Mesendoderm (in vitro differentiated cells): ENCODE measurements at places on chromosomes 4 and X.

DNA sequence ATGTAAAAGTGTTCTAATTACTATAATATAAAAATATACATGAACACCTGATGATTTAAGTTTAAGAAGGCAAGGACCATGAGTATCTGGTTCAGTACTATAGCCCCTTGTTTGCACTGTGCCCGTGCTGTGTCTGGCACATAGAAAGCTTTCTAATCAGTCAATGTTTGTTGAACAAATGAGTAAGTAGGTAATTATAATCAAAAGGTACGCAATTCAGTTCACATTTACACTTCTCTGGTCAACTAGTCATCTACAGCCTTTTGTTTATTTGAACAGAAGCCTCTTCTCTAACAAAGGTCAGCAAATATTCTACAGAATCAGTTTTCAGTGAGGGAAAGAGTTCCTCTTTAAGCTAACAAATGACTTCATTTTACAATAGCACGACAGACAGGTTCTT, 523.3 kb downstream of the SMARCA1 start:
- DNase-seq, result no peak

GRCh38 chr4:89307446-89308160, at the start of gene GPRIN3:
TSS of gene GPRIN3 (minus strand) at chr4:89307800. CDS start at chr4:89250110, 57,690 bp downstream.
- DNase-seq, result peak; percentile 82

DNA sequence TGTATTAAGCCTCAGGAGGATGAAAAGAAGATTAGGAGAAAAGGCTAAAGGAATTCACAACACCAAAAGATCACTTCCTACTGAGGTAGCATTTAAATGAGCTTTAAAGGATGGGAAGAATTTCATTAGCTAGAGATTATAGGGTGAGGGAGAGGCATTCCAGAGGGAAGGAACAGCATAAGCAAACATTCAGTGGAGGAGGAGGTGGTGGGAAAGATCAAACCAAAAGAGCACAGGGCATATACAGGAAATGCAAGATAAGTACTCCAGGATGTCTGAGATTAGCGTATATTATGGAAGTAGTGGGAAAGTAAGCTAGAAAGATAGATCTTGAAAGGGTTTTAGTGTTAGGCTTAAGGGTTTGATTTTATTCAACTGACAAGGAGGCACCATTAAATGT, 84.8 kb downstream of the COL4A6 start:
- peak; percentile 81 for DNase-seq

DNA sequence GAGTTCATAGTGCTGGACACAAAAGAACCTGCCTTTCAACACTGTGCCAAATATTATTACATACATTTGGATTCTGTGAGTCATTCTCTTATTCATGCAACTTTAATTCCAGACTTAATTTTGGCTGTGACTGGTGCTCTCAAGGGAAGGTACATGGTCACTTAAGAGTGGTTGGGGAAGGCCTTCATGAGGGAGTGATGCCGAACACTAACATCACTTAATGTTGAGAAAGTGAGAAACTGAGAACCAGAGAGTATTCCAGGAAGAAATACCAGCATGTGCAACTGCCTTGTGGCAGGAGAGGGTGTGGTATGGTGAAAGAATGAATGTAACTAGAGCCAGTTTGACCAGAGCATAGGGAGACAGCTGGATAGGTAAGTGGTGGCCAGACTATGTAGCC, 41.5 kb upstream of the FHDC1 start:
- DNase-seq, result no peak

DNA sequence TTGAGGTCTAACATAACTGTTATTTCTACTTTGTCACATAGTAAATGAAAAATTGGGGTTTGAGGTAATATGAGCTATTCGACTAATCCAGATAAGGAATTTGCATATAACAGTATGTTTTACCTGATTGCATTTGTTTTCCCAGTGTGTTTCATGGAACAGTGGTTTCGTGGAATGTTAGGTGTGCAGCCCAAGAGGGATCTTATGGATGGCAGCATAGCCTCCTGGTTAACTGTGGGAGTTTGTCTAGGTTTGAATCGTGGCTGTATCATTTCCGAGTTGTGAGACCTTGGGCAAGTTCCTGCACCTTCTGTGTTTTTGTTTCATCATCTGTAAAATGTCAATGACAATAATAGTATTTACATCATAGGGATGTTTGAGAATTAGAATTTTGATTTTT, 7.9 kb downstream of the BMPR1B start:
- DNase-seq, result no peak

DNA sequence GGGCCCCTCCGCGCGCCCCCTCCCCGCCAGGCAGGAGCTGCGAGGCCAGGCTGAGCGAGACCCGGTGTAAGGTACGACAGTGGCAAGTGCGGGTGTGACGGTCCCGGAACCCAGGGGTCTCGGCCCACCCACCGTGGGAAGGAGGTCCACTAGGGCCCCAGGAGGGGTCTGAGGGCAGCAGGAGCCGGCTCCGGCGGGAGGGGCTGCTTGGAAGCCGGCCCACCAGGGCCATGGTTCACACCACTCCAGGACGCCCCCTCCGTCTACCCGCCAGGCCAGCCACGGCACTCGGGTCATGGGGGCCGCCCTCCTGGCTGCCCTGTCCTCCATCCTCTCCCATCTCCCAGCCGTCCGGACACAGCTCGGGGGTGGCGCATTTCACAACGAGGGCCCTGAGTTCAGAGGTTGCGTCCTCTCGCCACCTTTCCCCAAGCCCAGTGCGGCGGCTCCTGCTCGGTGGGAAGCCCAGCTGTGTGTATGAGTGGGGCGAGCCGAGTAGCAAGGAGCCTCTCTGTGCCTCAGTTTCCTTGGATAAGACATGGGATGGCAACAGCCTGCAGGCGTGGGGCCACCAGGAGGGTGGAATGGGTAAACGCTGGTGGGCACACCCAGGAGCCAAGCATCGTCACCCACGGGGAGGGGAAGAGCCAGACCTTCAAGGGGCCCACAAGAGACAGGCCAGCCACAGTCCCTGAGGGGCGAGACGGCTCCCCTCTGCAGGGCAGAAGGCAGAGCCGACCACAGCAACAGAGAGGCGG, 81.3 kb downstream of the FAM53A start:
- DNase-seq, result no peak

DNA sequence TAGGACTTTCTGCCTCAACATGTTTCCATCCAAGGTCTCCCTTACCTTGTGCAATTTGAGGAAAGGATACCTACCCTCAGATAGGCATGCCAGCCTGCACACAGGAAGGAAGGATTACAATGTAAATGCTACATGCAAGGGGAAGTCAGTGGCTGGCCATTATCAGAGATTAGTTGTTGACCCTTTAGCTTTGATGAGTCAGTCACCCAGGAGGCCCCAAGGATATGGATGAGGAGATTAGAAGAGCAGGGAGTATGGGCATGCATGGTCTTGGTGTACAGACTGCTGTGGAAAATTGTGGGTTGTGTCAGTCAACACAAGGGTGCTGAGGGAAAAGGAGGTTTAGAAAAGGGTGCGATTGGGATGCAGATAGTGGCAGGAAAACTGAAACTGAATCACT, 92.0 kb downstream of the GUCY2F start:
- DNase-seq, result peak; percentile 64

DNA sequence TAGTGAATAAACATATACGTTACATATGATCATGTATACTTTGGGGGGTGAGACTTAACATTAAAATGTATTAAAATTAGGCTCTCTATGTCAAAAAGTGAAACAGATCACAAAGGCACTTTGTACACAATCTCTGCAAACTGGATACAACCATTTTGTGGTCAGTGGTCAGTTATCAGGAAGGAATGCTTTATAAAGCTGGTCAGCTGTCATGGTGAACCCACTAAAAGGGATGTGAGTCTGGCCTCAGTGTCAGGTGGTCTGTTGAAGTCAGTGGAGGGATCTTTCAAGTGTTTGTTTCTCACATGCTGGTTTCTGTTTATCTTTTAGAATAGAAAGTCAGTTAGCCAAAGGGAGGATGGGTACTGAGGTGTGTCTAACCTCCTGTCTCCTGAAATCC, 875.5 kb upstream of the INTU start:
- DNase-seq, result no peak

- peak; percentile 26 for DNase-seq
Observed at GRCh38 chr4:92305878-92306520, 2.2 kb downstream of the GRID2 start.

DNA sequence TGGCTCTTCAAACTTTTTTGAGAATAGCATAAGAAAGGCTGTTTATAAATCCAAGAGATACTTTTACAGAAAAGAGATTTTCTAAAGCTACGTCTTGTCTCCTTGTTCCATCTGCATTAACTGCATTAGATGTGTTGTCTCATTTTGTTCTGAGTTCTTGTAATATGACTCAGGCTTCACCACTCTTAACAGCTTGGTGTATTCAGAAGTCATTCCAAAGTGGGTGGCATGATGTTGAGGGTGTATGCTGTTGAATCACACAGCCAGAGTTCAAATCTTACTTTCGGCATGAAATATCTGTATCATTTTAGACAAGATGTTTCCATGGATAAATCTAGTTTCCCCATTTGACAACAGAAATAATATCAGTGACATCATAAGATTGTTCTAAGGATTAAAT, 30.1 kb downstream of the SYTL5 start:
- no peak for DNase-seq

DNA sequence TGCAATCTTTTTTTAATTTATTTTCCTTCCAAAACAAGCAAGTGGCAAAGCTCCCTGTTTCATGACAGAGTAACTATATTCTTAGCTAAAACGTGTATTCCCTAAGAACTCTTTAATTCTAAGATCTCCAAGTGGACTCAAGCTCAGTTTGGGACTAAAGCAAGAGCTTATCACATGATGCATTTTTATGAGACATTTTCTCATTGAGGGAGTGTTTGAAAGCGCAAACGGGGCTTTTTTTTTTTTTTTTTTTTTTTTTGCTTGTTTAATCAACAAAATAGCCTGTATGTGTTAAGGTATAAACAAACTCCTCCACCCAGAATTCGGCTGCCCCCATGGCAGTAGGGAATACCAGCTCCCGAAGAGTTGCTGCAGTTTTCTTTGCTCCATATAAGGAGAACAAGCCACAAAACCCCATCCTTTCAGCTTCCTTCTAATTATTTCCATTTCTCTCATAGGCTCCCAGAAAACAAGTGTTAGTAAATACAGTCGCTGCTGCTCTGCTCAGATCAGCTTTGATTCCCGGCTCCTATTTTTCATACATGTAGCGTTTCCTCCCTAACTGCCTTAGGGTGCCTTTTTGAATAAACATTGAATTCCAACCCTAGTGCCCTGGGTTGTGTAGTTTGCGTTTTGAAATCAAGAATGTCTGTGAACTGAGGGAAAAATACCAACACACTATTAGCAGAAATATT, 669 bp upstream of the PPARGC1A start:
- DNase-seq, result no peak

DNA sequence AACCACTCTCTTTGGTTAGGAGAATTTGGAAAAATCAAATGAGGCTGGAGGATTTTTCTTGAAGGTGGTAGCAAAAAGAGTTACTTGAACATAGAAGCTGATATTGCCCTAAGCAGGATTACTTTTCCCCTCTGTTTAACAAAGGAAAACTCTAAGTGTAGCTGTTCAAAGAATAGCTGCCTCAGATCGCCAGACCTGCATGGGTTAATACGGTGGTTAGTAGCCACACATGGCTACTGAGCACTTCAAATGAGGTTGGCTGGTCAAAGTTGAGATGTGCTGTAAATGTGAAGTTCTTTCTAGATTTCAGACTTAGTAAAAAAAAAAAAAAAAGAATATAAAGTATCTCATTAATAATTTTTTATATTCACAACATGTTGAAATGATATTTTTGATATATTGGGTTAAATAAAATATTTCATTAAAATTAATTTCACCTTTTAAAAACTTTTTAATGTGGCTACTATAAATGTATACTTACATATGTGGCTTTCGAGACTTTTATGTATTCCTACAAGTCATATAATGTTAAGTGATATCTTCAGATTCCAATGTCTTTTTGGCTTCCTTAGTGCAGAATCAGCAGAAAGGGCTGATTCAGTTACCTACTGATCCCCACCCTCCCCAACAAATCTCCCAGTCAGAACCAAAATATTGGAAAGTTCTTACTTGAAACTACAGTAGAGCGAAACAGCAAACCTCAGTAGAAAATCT, 3.3 kb upstream of the RPS6KA3 start:
- no peak for DNase-seq

DNA sequence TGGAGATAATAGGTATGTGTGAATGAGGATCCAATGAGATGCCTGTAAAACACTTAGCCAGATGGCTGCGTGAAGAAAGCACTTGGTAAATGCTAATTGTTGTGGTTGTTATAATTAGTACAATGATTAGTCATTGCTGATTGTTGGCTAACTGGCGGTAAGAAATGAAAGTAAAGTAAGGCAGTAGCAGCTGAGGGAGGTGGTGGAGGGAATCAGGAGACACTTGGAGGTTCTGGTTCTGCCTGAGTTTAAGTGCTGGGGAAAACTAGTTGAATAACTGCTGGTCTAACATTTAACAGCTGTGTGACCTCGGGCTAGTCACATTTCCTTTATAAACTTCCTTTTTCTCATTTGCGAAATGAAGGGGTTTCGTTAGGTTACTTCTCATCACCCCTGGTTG, 30.9 kb downstream of the CD38 start:
- no peak for DNase-seq

DNA sequence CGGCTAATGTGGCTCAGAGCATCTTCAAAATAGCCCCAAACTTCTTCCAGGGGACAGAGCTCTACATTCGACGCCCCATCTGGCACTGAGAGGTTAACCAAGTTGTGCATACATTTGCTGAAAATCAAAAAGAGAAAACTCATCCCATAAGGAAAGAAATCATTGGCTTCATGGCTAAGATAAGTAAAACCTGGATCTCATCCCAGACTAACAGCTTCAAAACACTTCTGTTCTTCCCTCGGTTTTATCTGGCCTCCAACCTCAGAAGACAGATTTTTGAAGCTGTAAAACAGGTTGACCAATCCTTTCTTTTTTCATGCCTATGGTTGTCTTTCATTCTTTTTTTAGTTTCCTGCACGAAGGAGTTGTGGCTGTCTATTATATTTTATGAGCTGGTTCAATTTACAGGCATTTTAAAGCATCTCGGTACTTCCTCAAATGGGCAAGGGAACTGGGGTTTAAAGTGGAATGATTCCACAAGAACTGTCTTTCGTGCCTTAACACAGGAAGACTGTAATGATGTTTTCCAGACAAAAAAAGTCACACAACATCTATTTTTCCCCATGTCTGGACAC, 107.6 kb downstream of the DLG3 start:
- no peak for DNase-seq

GRCh38 chrX:118727686-118728339, 407 bp downstream of the IL13RA1 start:
- peak; percentile 18 for DNase-seq

- no peak for DNase-seq
Observed at GRCh38 chr4:161762796-161763195, 401.0 kb downstream of the FSTL5 start.

DNA sequence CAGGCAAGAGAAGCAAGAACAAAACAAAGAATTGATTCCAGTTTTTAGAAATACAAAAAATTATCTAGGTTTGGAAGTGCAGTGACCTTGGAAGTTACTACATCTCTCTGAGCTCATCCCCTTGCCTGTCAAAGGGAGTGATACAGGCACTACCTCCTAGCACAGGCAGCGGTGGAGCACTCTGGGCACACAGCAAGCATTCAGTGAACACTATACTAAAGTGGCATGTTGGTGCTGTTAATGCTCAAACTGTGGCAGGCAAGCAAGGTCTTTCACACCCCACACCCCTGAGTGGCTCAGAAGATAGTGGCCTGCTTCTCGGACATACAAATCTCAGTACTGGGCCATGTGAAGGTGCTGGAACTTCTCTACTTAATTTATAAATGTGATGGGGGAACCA, 51.2 kb downstream of the DRD5 start:
- no peak for DNase-seq

- DNase-seq, result no peak
Observed at GRCh38 chrX:17527135-17527701, 152.2 kb downstream of the NHS start.

- DNase-seq, result no peak
Observed at GRCh38 chrX:108322234-108322633, 116.0 kb downstream of the COL4A6 start.

GRCh38 chrX:434946-435345, 48.2 kb upstream of the PPP2R3B start:
- DNase-seq, result no peak
